ENCODE measurements at places on chromosomes 6 and 20. TPM values are rescaled to one million over a fixed set of nuclear protein-coding genes. Genes with fewer than 3 reads are reported as not detected.

The HLA-DQA2 gene
- not detected for total RNA-seq

DNA sequence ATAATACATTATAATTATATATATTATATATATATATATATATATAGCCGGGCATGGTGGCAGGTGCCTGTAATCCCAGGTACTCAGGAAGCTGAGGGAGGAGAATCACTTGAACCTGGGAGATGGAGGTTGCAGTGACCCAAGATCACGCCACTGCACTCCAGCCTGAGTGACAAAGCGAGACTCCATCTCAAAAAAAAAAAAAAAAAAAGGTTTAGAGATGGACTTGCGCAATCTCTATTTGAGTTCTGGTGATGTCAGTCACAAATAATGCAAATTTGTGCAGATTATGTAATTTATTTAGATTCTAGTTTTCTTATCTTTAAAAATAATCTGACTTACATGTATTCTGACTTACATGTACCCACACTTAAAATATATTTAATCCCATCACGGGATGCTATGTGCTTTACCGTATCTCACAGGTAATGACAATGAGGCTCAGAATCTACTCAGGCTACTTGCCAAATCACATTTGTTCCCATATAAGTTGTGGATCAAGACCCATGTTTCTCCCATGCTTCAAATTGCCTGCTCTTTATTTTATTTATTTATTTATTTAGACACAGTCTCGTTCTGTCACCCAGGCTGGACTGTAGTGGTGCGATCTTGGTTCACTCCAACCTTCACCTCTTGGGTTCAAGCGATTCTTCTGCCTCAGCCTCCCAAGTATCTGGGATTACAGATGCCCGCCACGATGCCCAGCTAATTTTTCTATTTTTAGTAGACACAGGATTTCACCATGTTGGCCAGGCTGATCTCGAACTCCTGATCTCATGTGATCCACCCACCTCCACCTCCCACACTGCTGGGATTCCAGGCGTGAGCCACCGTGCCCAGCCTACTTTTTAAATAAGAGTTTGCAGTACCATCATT, 7.6 kb upstream of the UST start:
- H3K27me3 ChIP-seq: peaks cover 13% of the 10 kb centered on the region
- no peaks in the 10 kb centered on the region for H3K4me1 ChIP-seq
- H3K4me3 ChIP-seq: no peak overlapping the region
- no peak for DNase-seq
- no peak overlapping the region for H3K27ac ChIP-seq
- H3K36me3 ChIP-seq: no peaks in the 10 kb centered on the region

DNA sequence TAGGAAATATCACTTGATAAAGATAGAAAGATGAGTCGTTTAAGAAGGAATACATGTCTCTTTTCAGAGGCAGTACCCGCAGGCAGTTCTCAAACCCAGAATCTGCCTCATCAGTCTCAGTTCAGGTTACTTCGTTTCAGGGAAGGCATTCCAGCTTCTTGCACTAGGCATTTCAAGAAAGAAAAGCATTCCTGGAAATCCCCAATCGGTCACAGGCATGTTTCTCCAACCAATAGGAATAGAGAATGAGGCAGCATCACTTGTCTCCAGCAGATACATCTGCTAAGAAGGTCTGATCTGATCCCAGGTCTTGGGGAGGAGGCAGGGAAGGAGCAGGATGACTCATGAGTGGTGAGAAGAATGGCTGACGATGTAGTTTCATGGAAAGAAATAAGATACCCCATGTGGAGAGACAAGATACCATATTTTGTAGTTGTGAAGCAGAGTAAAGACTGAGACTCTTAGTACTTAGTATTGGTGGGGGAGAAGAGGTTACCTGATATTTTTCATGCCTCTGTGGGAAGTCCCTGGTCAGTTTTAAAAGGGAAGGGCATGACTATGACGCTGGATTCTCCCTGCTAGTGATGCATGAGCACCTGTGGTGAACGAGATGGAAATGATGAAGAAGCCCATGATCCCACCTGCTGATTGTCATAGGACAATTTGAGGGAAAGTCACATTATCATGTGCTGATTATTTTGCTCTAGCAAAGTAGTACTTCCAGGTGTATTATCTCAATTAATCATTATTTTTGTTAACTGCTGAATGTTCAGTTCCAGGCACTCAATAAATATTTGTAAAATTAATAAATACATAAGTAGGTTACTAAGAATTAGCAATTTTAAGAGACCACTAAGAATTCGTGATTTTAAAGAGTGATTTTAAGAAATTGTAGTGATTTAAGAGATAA, 20.3 kb upstream of the HLA-DRB1 start:
- H3K27ac ChIP-seq: no peak overlapping the region
- H3K36me3 ChIP-seq: no peaks in the 10 kb centered on the region
- no peak overlapping the region for H3K4me3 ChIP-seq
- DNase-seq: peak; percentile 69
- H3K4me1 ChIP-seq: peaks cover 14% of the 10 kb centered on the region

DNA sequence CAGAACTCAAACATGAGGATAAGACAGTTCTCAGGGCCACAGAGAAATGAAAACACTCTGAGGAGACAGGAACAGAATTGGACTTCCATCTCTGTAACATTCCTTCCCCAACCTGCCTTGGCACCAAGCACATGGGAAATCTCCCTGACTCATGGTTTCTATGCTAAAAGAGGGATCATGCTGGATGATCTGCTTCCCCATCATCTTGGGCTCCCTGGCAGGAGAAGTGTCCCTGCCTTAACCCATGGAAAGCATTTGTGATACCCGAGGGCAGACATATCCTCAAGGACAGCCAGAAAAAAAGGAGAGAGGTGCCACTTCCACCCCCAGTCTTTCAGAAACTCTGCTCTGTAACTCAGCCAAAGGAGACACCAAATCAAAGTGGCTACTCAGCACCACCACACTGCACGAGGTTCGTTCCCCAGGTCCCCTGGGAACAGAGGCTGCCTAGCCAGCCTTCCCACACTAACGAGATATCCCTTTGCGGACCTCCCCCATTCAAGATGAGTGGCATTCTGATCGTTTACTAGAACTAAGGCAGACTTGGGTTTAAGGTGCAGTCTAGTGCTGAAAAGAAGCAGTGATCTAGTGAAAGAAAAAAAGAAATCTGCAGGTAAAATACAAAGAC, 34.8 kb downstream of the BLOC1S5 start:
- no peaks in the 10 kb centered on the region for H3K27me3 ChIP-seq
- no peak for DNase-seq
- peaks cover 33% of the 10 kb centered on the region for H3K36me3 ChIP-seq
- peak overlapping the region; percentile 27 for H3K27ac ChIP-seq

- H3K27ac ChIP-seq: no peak overlapping the region
- H3K4me1 ChIP-seq: no peaks in the 10 kb centered on the region
- peaks cover 8% of the 10 kb centered on the region for H3K27me3 ChIP-seq
- DNase-seq: no peak
- no peak overlapping the region for H3K4me3 ChIP-seq
These were observed 100.9 kb downstream of the RCAN2 start for GRCh38 chr6:46390153-46390876.

Measured in activated naive CD4-positive, alpha-beta T cell treated with anti-CD3 and anti-CD28 coated beads for 36 hours (primary cell).